Heart right ventricle (tissue), 16 donors: ENCODE measurements at places on chromosomes 4 and X. TPM values are rescaled to one million over a fixed set of nuclear protein-coding genes. Genes with fewer than 3 reads are reported as not detected.

GRCh38 chr4:111066447-111066846 is 443.6 kb upstream of the PITX2 start:
- H3K4me1 ChIP-seq: no peaks in the 10 kb centered on the region
- H3K27ac ChIP-seq: no peak overlapping the region
- no peak for DNase-seq
- no peaks in the 10 kb centered on the region for H3K27me3 ChIP-seq

DNA sequence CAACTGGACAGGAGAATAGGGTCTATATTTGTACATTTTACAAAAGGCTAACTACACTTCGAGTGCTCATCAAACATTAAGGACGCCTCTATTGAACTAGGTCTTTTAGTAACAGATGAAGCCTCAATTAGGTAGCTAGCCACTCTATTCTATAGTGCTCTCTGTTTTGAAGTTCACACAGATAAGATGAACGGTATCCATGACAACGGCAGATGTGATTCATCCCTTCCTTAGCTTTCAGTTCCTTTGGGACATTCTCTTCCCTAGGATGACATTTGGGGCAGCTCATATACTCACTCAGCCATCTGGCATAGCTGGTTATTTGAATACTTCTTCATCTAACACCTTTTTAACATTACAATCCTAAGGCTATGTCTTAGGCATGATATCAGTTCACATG is 62.4 kb upstream of the WDFY3 start:
- H3K27me3 ChIP-seq: no peaks in the 10 kb centered on the region
- H3K27ac ChIP-seq: no peak overlapping the region
- H3K4me1 ChIP-seq: no peaks in the 10 kb centered on the region

GRCh38 chrX:11881485-11882170 is 123.6 kb downstream of the MSL3 start:
- H3K4me1 ChIP-seq: no peaks in the 10 kb centered on the region
- H3K36me3 ChIP-seq: no peaks in the 10 kb centered on the region
- no peak overlapping the region for H3K4me3 ChIP-seq
- no peaks in the 10 kb centered on the region for H3K27me3 ChIP-seq
- no peak for DNase-seq
- no peak overlapping the region for H3K27ac ChIP-seq

DNA sequence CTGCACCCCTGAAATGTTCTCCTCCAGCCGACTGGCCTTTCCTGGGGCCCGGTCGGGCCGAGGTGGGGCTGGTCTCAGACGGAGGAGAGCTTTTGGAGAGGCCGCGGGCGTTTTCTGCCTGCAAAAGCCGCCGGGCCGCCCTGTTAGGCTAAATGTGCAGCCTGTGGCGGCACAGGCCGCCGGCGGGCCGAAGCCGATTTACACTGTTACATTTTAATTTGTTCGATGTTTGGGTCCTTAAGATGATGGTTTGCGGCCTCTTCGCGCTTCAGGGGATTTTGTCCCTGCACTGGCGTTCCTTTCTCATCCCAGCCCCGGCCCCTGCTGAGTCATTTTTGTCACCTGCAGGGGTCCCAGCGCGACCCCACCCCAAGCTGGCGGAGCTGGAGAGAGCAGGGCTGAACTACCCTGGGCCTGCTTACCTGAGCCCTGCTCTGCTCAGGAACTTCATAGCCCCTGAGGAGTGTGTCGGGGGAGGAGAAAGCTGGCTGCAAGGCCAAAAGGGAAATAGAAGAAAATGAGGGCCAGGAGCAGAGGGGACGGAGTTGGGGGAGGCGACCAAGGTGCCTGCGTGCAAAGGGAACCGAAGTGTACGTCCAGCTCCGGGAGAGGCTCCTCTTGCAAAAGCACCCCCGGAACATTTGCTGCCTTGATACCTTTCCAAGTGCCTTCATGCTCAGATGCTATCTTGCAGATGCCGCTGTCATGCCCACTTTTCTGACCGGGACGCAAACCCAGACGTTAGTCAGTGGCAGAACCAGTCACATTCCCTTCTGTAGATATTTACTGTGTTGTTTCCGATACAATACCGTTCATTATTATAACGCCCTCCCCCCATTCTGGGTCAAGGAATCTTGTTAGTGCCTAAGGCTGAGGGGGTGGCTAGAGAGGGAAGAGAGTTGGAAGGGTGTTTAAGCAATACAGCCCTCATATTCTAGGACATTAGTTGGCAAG is 977 bp upstream of the RBBP7 start:
- peak; percentile 39 for DNase-seq
- H3K27me3 ChIP-seq: peaks cover 88% of the 10 kb centered on the region
- H3K4me3 ChIP-seq: peak overlapping the region; percentile 64
- H3K27ac ChIP-seq: peak overlapping the region; percentile 85
- H3K36me3 ChIP-seq: no peaks in the 10 kb centered on the region
- H3K4me1 ChIP-seq: peaks cover 13% of the 10 kb centered on the region

DNA sequence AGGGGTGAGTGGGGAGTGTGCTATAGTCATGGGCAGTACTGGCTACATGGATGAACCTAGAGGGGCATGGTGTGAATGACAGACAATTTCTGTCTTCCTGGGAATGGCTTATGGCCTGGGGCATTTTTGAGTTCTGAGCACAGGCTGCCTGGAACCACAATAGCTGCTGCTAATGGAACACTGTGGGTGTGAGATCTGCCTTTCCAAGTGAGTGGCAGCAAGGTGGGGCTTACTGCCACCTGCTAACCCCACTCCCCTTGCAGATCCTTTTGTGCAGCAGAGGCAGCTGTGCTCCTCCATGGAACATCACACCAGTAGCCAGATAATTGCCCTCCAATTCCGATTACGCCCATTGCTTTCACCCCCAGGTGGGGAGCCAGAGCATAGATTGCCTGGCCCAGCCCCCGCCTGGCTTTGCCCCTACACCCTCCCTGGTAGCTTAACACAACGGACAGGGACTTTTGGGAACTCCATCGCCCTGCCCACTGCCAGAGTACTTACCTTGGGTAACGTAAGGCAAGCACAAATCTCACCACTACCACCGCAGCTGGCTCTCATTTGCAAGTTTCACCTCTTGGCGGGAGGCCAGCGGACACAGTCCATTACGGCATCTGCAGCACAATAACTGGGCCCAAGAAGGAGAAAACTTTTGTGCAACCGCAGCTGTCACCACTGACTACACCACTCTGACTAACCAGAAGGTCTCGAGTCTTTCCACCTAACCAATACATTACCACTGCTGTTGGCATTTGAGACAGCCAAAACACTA is 421.2 kb upstream of the NWD2 start:
- DNase-seq: no peak
- H3K27me3 ChIP-seq: no peaks in the 10 kb centered on the region
- no peaks in the 10 kb centered on the region for H3K36me3 ChIP-seq
- H3K27ac ChIP-seq: no peak overlapping the region
- H3K4me3 ChIP-seq: no peak overlapping the region

DNA sequence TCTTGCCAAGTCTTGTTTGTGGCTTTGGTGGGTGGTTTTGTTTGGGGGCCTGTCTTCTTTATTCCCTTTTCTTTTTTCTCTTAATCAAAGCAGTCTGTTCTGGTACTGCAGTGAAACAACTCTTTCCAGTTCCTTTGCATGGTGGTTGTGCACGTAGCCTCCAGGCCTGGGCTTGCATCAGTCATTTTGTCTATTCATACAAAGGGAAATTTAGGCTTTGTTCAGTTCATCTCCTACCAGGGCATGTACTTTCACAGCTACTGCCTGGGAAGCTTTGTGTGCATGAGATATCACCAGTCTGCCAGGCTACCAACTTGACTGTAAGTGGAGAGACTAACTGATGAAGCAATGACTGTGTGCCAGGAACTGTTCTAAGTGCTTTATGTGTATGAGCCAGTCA is 8.5 kb downstream of the TRIM2 start:
- no peaks in the 10 kb centered on the region for H3K27me3 ChIP-seq
- DNase-seq: peak; percentile 22
- H3K36me3 ChIP-seq: no peaks in the 10 kb centered on the region
- H3K27ac ChIP-seq: no peak overlapping the region
- no peaks in the 10 kb centered on the region for H3K4me1 ChIP-seq
- H3K4me3 ChIP-seq: no peak overlapping the region

GRCh38 chr4:108492816-108493595 is 127.4 kb upstream of the RPL34 start:
- DNase-seq: no peak
- no peaks in the 10 kb centered on the region for H3K36me3 ChIP-seq
- no peak overlapping the region for H3K4me3 ChIP-seq
- H3K27me3 ChIP-seq: no peaks in the 10 kb centered on the region
- H3K27ac ChIP-seq: no peak overlapping the region

- DNase-seq: no peak
- no peaks in the 10 kb centered on the region for H3K36me3 ChIP-seq
- H3K4me3 ChIP-seq: no peak overlapping the region
- peaks cover 13% of the 10 kb centered on the region for H3K27me3 ChIP-seq
- H3K27ac ChIP-seq: no peak overlapping the region
These were observed 149.6 kb upstream of the MID1 start for GRCh38 chrX:10769696-10770619.

- no peaks in the 10 kb centered on the region for H3K4me1 ChIP-seq
- H3K27me3 ChIP-seq: peaks cover 6% of the 10 kb centered on the region
- no peaks in the 10 kb centered on the region for H3K36me3 ChIP-seq
- DNase-seq: no peak
These were observed 80.6 kb downstream of the TMEM144 start for GRCh38 chr4:158290912-158291311.

- no peak overlapping the region for H3K27ac ChIP-seq
- no peaks in the 10 kb centered on the region for H3K36me3 ChIP-seq
- no peak overlapping the region for H3K4me3 ChIP-seq
- no peaks in the 10 kb centered on the region for H3K27me3 ChIP-seq
These were observed 56.8 kb upstream of the TXK start for GRCh38 chr4:48190839-48191238.

DNA sequence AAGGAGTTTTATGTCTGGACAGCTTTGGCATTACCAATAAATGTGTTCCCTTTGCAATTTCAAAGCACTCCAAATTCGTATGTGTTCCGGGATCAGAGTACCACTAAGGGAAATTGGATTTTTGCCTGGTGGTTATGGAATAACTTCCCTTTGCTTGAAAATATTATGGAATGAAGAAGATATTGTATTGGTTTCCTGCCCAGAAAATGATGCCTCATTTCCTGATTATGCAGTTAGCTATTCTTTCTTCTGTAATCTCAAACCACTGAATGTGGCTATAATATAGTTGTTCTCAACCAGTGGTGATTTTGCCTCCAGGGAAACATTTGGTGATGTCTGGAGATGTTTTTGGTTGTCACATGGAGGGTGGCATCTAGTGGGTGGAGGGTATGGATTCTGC is 142.9 kb downstream of the PCDH7 start:
- H3K36me3 ChIP-seq: no peaks in the 10 kb centered on the region
- no peak for DNase-seq
- H3K27me3 ChIP-seq: no peaks in the 10 kb centered on the region
- H3K4me1 ChIP-seq: peaks cover 34% of the 10 kb centered on the region
- no peak overlapping the region for H3K27ac ChIP-seq

DNA sequence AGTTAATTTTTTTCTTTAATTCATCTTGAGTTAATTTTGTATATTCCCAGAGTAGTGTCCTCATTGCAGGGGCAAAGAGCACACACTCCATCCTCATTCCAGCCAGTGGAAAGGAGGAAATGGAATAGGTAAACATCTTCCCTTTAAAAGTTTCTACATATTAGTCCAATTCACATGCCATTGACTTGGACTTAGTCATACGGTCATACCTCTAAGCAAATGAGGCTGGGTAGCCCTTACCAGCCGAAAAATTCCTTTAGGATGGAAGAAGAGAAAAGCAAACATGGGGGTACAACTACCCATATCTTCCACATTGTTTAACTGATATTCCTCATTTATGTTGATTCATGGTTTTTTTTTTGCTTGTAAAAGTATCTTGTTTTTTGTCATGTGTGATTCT is 37.4 kb upstream of the NDP start:
- DNase-seq: no peak
- no peak overlapping the region for H3K27ac ChIP-seq
- no peaks in the 10 kb centered on the region for H3K36me3 ChIP-seq
- no peaks in the 10 kb centered on the region for H3K27me3 ChIP-seq
- H3K4me3 ChIP-seq: no peak overlapping the region

DNA sequence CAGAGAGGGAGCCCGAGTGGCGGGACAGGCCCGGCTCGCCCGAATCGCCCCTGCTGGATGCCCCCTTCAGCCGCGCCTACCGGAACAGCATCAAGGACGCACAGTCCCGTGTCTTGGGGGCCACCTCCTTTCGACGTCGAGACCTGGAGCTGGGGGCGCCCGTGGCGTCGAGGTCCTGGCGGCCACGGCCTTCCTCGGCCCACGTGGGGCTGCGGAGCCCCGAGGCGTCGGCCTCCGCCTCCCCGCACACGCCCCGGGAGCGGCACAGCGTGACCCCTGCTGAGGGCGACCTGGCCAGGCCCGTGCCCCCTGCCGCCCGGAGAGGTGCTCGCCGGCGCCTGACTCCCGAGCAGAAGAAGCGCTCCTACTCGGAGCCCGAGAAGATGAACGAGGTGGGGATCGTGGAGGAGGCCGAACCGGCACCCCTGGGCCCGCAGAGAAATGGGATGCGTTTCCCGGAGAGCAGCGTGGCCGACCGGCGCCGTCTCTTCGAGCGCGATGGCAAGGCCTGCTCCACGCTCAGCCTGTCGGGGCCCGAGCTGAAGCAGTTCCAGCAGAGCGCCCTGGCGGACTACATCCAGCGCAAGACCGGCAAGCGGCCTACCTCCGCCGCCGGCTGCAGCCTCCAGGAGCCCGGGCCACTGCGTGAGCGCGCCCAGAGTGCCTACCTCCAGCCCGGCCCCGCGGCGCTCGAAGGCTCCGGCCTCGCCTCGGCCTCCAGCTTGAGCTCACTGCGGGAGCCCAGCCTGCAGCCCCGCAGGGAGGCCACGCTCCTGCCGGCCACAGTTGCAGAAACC is 156.9 kb downstream of the SOWAHB start:
- peaks cover 17% of the 10 kb centered on the region for H3K4me1 ChIP-seq
- no peak overlapping the region for H3K4me3 ChIP-seq
- H3K27ac ChIP-seq: no peak overlapping the region
- no peak for DNase-seq
- H3K27me3 ChIP-seq: no peaks in the 10 kb centered on the region
- peaks cover 4% of the 10 kb centered on the region for H3K36me3 ChIP-seq

DNA sequence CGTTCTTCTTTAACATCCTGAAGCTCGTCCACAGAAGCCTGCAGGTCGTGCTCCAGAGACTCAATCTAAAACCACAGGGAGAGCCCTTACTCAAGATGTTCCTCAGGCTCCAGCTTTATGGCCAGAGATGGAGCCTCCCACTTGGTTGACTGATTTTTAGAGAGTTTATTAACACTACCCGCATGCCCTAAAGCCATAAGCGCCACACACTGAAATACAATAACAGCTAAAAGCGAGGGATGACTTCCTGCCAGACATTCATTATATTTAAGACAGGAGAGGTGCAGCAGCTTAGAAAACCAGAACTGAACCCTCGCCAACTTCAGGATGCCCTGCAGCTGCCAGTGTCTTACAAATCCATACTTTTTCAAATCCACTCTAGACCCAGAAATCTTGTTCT is 42.0 kb downstream of the SOD3 start:
- H3K27me3 ChIP-seq: no peaks in the 10 kb centered on the region
- peaks cover 4% of the 10 kb centered on the region for H3K36me3 ChIP-seq
- no peak overlapping the region for H3K4me3 ChIP-seq
- H3K27ac ChIP-seq: no peak overlapping the region

Gene SLC16A2
- 12.6 TPM for total RNA-seq

Gene BMP3
- not detected for total RNA-seq

Gene HSFX2
- total RNA-seq: not detected

Gene COX7B2
- total RNA-seq: not detected

Gene TMSB15A
- total RNA-seq: not detected
